ENCODE measurements at places on chromosomes 7 and 10.

DNA sequence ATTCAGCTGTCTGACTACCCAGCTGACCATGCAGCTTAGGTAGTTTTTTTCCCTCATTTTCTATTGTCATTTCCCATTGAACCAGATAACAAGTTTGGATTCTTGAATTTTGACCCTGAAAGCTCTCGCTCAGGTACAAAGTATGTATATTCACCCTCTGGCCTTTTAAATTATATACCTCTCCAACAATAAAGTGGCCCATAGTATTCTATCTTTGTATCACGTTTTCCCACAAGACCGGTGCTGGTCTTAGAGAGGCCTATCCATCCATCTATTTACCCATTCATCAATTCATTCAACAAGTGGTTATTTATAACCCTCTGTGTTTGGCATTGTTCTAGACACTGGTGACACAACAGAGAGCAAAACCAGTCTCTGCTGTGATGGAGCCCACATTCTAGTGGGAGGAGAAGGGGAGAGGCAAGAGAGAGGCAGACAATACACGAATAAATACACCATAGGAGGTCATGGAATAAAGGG lies 35.2 kb upstream of the NPSR1 start:
- no peak for DNase-seq

GRCh38 chr10:12825260-12825849 lies 176.2 kb downstream of the CCDC3 start:
- DNase-seq: no peak

DNA sequence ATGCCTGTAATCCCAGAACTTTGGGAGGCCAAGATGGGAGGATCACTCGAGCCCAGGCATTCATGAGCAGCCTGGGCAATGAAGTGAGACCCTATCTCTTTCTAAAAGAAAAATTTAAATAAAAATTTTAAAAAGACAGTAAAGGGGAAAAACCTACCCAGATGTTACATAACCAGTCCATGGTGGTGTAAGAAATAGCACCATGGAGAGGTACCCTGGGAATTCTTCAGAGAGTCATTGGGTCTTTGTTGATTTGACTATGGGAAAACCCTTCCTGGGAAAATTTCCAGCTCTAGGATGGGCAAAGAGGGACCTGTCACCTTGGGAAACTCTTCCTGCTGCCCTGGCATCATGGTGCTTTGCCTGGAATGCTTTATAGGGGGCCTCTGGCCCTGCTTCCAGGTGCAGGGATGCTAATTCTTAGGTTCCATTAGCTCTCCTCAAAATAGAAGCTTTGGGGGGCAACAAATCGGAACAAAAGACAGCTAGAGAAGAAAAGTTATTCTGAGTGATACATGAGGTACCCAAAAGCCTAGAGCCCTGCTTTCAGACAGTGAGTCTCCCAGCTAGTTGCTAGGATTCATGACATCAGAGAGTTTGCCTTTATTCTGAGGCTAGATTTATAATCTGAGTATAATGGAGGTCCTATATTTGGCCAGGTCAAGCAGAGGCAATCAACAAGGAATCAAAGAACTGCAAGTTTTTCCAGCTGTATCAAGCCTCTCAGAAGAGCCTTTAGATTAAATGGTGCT lies 10.1 kb downstream of the CCDC136 start:
- DNase-seq: no peak

- DNase-seq: no peak
Measured at GRCh38 chr10:120825878-120826769, 25.0 kb upstream of the WDR11 start.

DNA sequence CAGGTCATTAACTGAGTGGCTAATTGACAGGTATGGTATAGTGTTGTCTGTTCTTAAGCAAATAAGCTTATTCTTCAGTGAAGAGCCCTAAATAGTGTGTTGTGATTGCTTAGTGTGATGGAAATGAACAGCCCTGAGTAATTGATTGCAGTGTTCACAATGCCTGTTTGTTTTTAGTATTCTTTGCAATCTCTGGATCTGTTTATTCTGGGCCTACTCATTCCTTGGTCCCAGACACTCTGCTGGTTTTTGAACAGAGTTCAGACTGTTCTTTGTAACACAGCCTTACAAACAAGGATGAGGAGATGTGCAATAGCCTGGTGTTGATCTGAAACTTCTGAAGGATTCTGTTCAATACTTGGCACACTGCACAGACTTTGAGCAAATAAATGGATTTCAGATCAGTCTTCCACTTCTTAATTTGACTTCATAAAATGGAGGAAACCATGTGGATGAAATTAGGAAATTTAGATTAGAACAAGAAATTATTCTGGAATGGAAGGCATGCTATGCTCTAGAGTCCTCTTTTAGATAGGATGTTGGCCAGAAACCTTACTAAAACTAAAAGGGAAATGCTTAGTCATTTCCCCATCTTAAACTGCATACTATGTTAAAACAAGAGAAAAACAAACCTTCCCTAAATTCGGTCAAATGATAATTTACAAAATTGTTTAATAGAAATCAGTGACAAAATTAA lies 444.2 kb upstream of the SEMA3D start:
- DNase-seq: no peak

- peak; percentile 20 for DNase-seq
Measured at GRCh38 chr7:1666317-1666822, 3.7 kb upstream of the ELFN1 start.

DNA sequence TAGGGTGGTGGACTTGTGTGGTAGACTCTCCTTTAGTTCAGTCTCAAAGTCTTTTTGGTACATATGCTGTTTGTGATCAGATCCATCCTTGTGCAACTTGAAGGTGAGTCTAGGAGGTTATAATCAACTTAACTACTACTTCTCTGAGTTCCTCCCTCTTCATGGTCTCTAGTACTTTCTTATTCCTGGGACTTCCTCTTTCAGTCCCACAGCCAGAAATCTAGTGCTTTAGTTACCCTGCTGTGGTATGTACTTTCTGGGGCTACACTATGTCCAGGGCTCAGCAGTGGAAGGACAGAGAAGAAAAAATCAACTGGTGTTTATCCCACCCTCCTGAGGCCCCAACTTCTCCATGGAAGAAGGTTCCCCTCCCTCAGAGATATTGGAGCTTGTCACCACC lies 19.4 kb upstream of the ATAD1 start:
- no peak for DNase-seq

DNA sequence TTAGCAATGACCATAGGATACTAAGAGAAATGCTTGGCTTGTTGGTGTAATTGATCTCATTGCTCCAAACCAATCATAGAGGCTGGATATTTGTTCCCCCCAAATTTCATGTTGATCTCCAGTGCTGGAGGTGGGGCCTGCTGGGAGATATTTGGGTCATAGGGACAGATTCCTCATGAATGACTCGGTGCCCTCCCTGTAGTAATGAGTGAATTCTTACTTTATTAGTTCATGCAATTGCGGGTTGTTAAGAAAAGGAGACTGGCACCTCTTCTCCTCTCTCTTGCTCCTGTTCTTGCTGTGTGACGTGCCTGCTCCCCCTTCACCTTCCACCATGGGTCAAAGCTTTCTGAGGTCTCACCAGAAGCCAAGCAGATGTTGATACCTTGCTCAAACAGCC lies 630.1 kb downstream of the CALN1 start:
- no peak for DNase-seq

GRCh38 chr10:100826983-100827818 lies 81.8 kb downstream of the PAX2 start:
- DNase-seq: peak; percentile 35

- no peak for DNase-seq
Measured at GRCh38 chr10:131144711-131145375, 166.7 kb downstream of the TCERG1L start.

GRCh38 chr10:57823398-57823797 lies 444.3 kb downstream of the IPMK start:
- no peak for DNase-seq

- no peak for DNase-seq
Measured at GRCh38 chr7:11847336-11847735, 15.3 kb upstream of the THSD7A start.

DNA sequence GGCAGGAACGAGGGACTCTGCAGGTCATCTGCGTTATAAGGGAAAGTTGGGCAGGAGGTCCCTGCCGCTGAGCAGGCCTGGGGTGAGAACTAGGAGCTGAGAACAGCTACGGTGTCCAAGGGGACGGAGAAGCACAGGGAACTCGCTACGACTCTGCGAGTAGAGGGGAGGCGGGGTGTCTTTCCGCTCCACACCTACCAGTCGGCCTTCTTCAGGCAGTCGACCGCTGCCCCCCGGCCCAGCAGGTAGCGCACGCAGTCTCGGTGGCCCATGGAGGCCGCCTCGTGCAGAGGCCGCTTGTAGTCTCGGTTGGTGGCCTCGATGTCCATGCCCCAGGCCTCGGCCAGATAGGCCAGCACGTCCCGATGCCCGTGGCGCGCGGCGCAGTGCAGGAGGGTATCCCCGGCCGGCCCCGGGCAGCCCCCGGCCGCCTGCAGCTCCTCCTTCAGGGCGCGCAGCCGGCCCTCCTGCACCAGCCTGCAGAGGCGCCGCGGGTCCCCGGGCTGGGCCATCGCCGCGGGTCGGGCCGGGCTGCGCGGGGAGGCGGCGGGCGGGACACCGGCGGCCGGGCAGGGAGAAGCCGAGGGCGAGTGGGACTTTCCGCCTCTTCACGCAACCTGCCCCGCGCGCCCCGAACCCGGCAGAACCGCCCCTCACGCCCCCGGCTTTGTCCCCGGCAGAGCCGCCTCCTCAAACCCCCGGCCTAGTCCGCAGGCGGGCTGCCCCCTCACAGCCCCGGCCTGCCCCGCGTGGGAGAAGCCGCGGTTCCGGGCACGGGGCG lies 660 bp downstream of the ANKRD16 start:
- DNase-seq: peak; percentile 57

- no peak for DNase-seq
Measured at GRCh38 chr10:126497672-126498071, 109.4 kb upstream of the ADAM12 start.

DNA sequence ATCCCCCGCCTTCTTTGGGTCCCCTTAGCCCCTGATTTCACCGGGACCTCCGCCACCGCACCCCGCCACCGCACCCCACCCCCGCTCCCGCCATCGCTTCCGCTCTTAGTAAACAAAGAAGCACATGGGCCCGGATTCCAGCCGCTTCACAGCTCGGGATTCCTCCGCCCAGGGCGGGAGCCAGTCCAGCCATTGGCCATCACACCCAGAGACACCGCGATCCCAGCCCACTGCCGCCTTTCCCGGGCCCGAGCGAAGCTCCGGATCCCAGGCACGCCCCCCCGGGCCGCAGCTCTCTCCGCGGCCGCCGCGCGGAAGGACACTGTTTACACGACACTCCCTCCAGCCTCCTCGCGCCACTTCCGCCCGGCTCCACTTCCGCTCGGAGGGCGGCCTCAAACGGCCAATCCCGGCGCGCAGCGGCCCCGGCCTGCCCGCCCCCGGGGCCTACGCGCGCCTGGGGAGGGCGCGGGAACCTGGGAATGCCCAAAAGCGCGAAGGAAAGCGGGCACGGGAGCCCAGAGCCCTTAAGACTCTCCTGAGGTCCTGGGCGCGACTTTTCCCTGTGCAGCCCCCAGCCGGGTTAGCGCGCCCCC lies 679 bp downstream of the MCM7 start:
- peak; percentile 92 for DNase-seq

- DNase-seq: no peak
Measured at GRCh38 chr10:118968060-118968459, 61.5 kb upstream of the NANOS1 start.

- DNase-seq: no peak
Measured at GRCh38 chr7:94042381-94042780, 38.2 kb upstream of the BET1 start.

- DNase-seq: peak; percentile 95
Measured at GRCh38 chr7:74587435-74588126, 69.9 kb upstream of the GTF2I start.
